ENCODE measurements at places on chromosomes 2 and 18.
A peak's percentile ranks its signal among the peaks of the same experiment; 100 is the strongest.

GRCh38 chr2:235966396-235966795 is 201.8 kb downstream of the GBX2 start:
- DNase-seq = no peak

- DNase-seq = peak; percentile 46
These were observed 22.8 kb upstream of the LRP1B start for GRCh38 chr2:142153601-142154000.

GRCh38 chr2:88698027-88698413 is 6.5 kb downstream of the RPIA start:
- DNase-seq = no peak

DNA sequence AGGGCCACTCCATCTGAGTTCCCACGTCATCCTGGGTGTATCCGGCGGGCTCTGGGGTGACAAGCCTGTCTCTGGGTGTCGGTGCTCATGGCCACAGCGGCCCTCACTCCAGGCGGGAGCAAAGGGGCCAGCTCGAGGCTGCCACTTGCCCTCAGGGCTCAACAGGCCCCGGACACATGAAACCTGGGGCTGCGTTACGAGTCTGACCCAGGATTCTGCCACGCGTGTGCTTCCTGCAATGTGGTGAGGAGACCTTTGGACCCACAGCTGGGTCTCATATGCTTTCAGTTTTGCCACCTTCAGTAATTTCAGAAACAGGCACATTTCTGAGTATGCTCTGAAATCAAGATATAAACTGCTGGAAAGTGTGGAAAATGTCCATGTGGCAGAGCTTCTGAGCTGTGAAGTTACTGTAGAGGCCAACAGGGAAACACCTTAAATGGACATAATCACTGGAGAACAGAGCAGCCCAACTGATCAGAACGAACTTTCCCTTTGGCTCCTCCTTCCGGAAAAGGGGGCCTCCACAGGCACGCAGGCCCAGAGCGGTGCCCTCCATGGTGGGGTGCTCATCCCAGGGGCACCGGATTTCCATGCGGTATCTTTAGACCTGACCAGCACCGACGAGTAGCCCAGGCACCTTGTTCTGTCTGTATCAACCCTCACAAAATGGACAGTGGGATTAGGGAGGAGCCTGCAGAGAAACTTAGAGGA is 14.1 kb downstream of the PER2 start:
- DNase-seq = no peak

DNA sequence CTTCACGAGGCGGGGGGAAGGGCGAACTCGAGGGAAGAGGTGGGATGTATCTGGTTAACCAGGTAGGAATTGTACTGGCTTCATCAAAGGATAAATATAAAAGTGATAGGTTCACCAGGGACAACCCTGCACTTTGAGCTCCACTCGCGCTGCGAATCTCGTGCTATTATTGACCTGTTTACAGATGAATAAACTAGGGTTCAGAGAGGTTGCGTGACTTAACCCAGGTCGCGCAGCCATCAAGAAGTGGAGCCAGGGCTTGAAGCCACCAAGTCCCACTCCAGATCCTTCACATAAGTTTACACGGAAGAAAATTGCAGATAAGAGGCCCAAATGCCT is 1.4 kb upstream of the CYP1B1 start:
- DNase-seq = no peak

DNA sequence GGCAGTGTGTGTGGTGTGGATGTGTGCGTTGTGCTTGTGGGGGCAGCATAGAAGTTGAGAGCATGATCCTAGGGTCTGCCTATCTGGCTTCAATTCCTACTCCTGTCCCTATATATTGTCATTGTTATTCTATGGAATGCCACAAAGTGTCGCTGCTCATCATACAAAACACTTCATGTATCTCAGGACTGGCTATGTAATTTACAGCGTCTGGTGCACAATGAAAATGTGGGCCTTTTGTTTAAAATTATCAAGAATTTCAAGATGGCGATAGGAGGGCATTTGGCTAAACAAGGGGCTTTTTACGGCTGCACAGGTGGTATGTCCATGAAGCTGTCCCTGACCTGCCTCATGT is 3.4 kb downstream of the SERPINB2 start:
- DNase-seq = peak; percentile 40

GRCh38 chr18:33578518-33579348 is 714 bp downstream of the ASXL3 start:
- DNase-seq = peak; percentile 28

DNA sequence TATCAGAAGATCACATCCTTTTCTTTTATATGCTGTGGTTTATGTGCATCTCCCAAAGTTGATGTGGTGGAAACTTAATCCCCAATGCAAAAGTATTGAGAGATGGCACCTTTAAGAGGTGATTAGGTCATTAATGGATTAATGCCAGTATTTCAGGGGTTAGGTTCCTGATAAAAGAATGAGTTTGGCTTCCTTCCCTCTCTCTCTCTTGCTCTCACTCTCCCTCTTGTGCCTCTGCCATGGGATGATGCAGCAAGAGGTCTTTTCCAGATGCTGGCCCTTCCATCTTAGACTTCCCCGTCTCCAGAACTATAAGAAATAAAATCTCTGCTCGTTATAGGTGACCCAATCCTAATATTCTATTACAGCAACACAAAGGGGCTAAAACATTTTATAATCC is 85.0 kb downstream of the TTC27 start:
- no peak for DNase-seq

- DNase-seq = no peak
These were observed 69.5 kb downstream of the EPAS1 start for GRCh38 chr2:46366668-46367052.

DNA sequence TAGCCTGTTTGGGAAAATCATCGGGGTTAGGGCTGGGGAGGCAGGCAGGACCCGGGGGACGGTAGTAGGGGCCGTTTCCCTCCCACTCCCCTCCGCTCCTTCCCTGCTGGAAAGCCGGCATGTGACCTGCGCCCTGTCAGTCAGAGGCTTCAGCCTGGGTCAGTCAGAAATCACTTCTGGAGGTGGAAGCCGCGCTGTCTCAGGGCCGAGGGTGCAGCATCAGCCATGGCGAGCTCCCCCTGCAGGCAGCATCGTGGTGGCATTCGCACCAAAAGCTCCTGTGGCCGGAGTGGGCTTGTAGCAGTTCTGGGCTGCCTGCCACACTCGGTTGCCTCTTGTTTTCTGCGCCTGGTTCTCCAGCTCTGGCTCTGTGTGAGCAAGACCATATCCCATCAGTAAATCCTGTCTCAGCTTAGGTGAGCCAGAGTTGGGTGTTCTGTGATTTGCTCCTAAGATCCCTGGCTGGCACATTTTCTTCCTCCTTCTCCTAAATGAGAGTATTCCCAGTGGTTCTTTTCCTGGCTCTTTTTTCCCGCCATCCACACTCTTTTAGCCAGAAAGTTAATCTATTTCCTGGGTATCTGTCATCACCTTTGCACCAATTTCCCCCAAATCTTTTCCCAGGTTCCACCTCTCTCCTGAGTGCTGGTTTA is 123.9 kb upstream of the CD302 start:
- DNase-seq = peak; percentile 27

DNA sequence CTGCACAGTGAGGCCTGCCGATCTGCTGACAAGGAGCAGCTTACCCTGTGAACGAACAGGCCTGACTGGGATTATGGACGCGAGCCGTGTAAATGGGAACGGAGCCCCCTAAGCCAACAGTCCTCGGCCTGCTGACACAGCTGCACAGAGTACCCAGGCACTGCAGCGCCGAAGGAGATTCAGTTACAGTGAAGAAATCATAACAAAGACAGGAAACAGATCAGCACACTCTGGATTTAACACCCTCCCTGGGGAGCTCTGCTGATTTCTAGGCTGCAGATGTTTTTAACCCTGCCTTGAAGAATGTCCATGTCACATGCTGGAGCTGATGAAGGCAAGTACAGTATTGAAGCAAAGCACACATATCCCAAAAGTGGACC is 43.4 kb downstream of the COLEC12 start:
- DNase-seq = peak; percentile 83

GRCh38 chr2:210046851-210047500 is 44.5 kb downstream of the RPE start:
- no peak for DNase-seq

GRCh38 chr18:74519320-74520095 is 14.8 kb upstream of the CNDP1 start:
- DNase-seq = no peak

GRCh38 chr2:14790041-14790640 is 157.6 kb downstream of the LRATD1 start:
- no peak for DNase-seq

- DNase-seq = no peak
These were observed 4.2 kb upstream of the MARS2 start for GRCh38 chr2:197700960-197701359.

DNA sequence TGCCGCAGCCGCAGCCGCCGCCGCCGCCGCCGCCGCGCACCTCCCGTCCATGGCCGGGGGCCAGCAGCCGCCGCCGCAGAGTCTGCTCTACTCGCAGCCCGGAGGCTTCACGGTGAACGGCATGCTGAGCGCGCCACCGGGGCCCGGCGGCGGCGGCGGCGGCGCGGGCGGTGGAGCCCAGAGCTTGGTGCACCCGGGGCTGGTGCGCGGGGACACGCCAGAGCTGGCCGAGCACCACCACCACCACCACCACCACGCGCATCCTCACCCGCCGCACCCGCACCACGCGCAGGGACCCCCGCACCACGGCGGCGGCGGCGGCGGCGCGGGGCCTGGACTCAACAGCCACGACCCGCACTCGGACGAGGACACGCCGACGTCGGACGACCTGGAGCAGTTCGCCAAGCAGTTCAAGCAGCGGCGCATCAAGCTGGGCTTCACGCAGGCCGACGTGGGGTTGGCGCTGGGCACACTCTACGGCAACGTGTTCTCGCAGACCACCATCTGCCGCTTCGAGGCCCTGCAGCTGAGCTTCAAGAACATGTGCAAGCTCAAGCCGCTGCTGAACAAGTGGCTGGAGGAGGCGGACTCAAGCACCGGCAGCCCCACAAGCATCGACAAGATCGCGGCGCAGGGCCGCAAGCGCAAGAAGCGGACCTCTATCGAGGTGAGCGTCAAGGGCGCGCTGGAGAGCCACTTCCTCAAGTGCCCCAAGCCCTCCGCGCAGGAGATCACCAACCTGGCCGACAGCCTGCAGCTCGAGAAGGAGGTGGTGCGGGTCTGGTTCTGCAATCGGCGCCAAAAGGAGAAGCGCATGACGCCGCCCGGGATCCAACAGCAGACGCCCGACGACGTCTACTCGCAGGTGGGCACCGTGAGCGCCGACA is 2.4 kb downstream of the POU3F3 start:
- no peak for DNase-seq

GRCh38 chr2:62034715-62035114 is 129.2 kb downstream of the COMMD1 start:
- DNase-seq = no peak

DNA sequence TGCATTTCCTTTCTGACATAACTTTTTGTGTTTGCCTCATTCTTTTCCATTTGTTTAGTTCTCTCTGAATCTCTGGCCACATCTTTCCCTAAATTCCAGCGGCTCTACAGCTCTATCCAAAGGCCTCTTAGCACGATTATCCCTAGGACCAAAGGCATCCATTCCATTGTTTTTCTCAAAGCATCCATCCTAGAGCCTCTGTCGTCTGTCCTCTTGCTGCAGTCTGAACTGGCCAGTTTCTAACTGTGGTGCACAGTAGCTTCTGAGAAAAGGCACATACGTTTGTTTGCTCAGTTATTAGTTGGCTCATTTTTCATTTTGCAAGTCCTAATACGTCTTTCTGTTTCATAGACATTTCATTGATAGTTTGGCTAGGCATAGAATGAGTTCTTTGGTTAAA is 45.7 kb upstream of the TCF7L1 start:
- DNase-seq = no peak

DNA sequence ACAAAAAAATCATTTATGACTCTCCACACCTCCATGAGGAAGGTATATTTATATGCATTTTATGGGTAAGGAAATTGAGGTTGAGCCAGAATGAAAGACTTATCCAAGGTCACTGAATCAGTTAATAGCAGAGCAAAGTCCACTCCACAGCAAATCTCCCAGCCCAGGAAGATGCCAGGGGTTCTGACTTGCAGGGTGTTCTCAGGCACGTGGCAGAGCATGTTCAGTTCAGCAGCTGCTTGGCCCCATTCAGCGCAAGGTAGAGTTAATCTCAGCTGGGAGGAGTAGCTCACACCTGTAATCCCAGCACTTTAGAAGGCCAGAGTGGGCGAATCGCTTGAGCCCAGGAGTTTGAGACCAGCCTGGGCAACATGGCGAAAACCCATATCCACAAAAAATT is 17.8 kb upstream of the DGKD start:
- no peak for DNase-seq

DNA sequence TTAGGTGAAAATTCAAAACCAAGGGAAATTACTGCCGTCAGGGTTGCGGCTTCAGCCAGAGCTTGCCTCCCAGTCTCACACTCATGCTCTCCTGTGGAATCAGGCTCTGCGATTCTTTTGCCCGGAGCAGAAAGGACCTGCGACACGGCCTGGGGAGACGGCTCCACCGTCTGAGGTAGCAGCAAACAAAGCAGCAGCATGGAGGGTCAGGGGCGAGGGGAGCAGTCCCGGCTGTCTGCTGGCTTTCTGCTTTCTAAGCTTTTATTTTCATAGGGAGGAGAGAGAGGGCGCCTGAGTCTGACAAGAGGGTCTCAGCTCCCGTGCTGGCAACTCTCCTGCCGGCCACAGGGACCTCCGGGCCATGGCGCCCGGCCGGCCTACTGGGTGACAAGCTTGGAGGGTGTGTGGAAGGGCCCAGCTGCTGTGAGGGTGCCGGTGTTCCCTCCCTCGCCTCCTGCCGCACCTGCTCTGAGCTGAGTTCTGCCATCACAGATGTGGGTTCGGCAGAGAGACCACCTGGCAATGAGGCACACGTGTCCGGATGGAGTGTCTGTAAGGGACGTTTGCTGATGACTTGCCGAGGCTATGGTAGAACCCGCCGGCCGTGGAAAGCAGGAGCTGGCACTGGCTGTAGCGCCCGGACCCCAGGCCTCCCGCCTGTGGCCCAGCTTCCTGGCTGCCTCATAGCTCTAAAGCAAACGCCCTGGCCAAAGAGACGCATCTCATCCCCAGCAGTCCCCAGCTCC is 66.2 kb upstream of the CTDP1 start:
- no peak for DNase-seq

GRCh38 chr2:219523031-219523671 is 8.9 kb downstream of the ASIC4 start:
- no peak for DNase-seq

DNA sequence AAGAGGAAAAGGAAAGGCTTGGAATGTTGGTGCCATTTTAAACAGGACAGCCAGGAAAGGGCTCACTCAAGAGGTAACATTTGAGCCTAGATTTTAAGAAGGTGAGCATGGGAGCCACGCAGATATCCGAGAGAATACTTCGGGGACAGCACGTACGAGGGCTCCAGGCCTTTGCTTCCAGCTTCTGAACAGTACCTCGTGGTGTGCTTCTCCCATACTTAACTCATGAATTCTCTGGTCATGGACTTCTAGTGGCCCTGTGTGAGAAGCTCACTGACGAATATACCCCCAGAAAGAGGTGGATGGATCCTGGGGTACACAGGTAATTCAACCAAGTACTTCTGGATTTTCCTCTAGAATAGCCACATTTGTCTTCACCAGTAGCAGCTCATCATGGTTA is 2.7 kb upstream of the VIT start:
- no peak for DNase-seq

DNA sequence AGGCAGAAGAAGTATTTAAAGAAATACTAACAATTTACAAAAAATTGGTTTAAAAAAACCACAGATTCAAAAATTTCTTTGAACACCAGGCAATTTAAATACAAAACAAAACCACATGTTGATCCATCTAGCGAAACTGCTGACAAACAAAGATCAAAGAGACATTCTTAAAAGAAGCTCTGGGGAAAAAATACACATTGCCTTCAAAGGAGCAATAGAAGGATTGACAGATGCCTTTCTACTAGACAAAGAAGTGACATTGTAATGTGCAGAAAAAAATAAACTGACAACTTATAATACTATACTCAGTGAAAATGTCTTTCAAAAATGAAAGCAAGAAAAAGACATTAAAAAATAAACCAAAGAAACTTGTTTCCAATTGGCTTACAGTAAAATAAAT is 12.6 kb upstream of the EIF2AK3 start:
- DNase-seq = no peak
